ENCODE measurements at places on chromosomes 11 and 22.

- DNase-seq: peak; percentile 69
These were observed 22.6 kb downstream of the RTN4RL2 start for GRCh38 chr11:57482782-57483561.

DNA sequence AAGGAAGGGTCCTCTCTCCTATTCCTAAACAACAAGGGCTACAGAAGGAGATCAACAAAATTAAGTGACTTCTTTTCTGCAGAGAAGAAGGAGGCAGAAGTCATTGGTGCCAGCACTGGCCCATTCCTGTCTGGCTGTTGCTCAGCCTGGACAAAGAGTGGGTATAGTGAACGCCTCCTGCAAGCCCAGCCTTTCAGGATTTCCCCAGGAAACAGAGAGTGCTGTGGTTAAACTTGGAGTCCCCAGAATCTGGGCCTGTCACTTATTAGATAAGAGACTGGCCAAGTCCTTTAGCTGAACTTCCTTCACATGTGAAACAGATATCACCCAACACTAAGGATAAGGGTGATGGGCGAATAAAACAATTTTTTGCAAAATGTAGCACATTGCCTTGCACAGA lies 10.9 kb downstream of the TST start:
- no peak for DNase-seq

GRCh38 chr11:41789376-41789775 lies 329.9 kb upstream of the LRRC4C start:
- no peak for DNase-seq

DNA sequence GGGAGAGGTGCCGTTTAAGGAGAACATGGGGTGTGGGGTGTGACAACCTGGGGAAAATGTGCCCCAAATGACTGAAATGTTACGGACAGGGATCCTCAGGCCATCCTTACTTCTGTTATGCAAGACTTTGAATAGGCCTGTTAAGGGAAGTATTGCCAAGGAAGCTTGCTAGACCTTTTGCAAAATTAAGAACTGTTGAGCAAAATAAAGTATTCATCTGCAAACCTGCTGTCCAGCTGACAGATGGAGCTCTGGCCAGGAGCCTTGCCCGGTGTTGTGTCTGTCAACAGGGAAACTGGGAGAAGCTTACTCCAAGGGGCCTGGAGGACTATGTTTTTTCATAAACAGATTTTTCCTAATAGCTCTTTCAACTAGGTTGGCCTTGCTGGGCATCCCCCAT lies 48.0 kb downstream of the FAT3 start:
- no peak for DNase-seq

DNA sequence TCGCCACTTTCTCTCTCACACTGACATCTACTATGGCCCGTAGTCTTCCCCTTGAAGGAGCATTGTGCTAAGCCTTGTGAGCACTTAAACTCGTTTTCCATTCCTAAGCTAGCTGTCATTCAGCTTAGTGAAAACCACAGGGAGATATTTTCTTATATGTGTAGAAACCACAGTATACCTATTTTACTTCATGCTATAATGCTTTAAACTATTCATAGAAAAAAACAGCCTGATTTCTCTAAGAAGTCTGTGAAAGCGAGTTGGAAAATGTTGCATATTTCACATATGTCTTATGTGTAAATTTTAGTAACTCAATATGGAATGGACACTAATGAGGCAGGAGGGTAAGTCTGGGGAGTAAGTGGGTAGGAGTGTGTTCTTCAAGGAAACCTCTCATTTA lies 194.3 kb upstream of the CTSC start:
- DNase-seq: no peak

- no peak for DNase-seq
These were observed 10.4 kb upstream of the CACNA1I start for GRCh38 chr22:39560127-39560526.

- no peak for DNase-seq
These were observed 53.9 kb upstream of the TIMP3 start for GRCh38 chr22:32747588-32747987.

- no peak for DNase-seq
These were observed 305.5 kb upstream of the PLET1 start for GRCh38 chr11:112566124-112566523.

- no peak for DNase-seq
These were observed 40.4 kb upstream of the GRIK4 start for GRCh38 chr11:120471131-120471530.

- DNase-seq: no peak
These were observed 9.4 kb downstream of the SLCO2B1 start for GRCh38 chr11:75160220-75160757.
